ENCODE measurements at places on chromosomes 6 and 20. TPM values are rescaled to one million over a fixed set of nuclear protein-coding genes. Genes with fewer than 3 reads are reported as not detected.
A peak's percentile ranks its signal among the peaks of the same experiment; 100 is the strongest.

DNA sequence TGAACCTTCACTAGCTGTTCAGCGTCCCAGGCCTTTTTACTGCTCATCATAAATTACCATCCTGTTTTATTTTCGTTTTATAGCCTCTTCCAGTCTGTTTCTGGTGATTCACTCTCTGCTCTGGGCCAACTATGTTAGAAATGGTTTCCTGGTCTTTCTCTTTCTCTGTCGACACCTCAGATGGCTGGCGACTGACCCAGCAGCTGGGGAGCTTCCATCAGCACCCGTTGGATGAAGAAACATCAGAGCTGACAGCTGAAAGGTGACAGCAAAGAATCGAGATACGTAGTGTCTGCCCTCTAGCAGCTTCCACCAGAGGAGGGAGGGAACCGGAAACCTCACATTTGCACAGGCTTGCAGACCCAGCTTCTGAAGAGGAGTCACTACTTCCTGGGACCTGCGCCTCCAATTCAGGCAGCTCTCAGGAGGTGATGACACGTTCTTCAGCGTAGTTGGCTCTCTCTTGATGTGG lies 82.9 kb upstream of the MLN start:
- DNase-seq = no peak

GRCh38 chr20:51003753-51004152 lies 19.2 kb downstream of the KCNG1 start:
- no peak for DNase-seq

GRCh38 chr20:59937150-59937549 lies 3.0 kb downstream of the PPP1R3D start:
- DNase-seq = no peak

GRCh38 chr6:56032715-56033260 lies 157.4 kb upstream of the BMP5 start:
- DNase-seq = no peak

GRCh38 chr6:72755752-72756151 lies 133.9 kb downstream of the KCNQ5 start:
- no peak for DNase-seq

GRCh38 chr20:44022464-44022863 lies 107.8 kb downstream of the TOX2 start:
- DNase-seq = no peak

GRCh38 chr6:905556-905955 lies 212.6 kb upstream of the EXOC2 start:
- no peak for DNase-seq

GRCh38 chr6:138404666-138405337 lies 779 bp downstream of the HEBP2 start:
- DNase-seq = no peak

GRCh38 chr6:26408828-26409730 lies 7.0 kb downstream of the BTN3A1 start:
- DNase-seq = no peak

DNA sequence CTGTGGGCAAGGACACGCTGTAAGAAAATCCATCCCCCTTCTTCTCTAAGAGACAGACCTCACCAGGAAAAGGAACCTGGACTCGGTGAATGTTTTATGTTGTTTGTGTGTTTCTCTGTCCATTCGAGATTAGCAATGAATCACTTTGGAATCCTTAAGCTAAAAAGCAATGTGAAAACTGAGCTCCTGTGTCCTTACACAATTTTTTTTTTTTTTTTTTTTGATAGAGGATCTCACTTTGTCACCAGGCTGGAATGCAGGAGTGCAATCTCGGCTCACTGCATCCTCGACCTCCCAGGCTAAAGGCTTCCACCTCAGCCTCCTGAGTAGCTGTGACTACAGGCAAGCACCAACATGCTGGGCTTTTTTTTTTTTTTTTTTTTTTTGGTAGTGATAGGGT lies 32.1 kb downstream of the BFSP1 start:
- no peak for DNase-seq

GRCh38 chr6:4613381-4613780 lies 162.8 kb upstream of the CDYL start:
- no peak for DNase-seq

DNA sequence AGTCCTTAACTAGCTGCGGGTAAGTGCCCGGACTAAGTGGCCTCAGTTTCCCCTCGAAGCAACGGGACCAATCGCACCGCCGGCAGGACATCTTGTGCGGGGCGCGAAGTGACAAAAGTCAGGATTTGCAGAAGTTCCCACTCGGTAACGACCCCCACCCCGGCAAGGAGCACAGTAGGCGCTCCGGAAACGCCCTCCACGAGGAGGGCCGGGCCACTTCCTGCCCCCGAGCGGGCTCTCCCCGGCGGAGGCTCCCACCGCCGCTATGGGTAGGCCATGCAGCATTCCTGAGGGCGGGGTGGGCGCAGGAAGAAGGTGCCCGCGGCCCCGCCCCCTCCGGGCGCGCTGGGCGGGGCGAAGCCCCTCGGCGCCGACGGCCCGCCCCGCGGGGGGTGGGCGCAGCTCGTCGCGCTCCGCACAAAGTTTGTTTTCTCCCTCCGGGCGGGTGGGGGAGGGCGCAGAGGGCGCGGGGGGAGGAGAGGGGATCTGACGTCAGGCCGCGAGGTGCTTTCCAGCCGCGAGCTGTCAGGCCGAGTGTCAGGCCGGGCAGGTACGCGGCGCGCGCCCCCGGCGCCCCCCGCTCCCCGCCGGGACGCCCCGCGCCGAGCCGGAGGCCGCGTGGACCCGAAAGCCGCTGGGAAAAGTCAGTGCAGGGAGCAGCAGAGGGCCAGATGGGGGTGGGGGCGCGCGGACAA lies at the start of gene TGIF2:
TSS of gene TGIF2 (plus strand) at position 495 of the 695 bp plus-strand sequence. CDS start 5,178 bp downstream, outside the sequence.
- DNase-seq = peak; percentile 96

The NXT1 gene
- total RNA-seq = 24.5 TPM

The SYS1 gene
- total RNA-seq = 20.0 TPM

GRCh38 chr20:36483209-36483918 lies 58.0 kb upstream of the MYL9 start:
- no peak for DNase-seq

The MYB gene
- total RNA-seq = 23.3 TPM

DNA sequence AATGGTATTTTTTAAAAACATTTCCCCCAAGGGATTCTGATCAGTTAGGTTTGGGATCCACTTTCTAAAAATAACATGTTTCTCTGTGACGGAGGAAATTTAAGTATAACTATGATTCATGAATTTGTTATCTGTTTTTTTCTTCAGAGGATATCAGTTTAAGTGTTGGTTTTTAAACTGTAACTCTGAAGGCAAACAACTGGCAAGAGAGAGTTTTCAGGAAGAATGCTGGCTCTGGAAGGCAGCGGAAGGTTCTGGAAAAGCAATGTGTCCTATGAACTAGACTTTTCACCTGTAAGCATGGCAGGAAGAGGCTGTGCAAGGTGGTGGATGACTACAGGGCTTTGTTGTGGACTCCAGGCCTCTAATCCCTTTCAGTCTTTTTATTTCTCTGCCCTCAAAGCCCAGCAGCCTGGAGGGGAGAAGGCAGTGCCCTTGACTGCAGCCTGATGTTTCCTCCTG lies 153.1 kb downstream of the GMPR start:
- DNase-seq = no peak

- DNase-seq = no peak
Observed at GRCh38 chr6:111794727-111795452, 78.4 kb downstream of the FYN start.

DNA sequence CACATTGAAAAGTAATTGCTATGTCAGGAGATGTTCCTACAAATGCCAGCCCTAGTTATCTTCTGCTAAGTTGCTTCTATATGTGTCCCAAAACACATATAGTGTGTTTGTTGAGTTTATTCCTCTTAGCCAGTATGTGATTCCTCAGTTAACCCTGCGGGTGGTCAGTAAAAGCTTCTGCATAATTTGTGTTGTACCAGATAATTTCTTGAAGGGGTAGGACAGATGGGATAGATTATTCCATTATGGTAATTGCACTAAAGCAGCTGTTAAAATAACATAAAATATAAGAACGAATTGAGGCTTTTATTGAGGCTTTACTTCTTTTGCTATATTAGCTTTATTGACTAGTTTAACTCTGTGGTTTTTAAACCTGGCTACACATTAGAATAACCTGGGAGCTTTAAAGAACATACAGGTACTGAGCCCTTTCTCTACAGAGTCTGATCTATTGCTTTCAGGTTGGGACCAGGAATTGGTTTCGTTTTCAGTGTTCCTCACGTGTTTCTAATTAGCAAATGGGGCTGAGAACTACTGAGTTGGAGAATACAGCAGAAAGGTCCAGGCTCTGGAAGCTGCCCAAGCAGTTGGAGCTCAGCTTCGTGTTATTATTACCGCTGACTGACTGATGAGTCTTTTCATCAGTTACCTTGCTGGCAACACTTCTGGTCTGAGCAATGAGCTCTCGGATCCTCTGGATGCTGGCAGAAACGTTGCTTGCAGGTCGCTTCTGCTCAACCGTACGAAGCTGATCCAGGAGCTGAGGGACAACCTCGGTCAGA lies 56.9 kb downstream of the FAM229B start:
- no peak for DNase-seq

GRCh38 chr6:2259002-2259494 lies 13.6 kb upstream of the GMDS start:
- no peak for DNase-seq

DNA sequence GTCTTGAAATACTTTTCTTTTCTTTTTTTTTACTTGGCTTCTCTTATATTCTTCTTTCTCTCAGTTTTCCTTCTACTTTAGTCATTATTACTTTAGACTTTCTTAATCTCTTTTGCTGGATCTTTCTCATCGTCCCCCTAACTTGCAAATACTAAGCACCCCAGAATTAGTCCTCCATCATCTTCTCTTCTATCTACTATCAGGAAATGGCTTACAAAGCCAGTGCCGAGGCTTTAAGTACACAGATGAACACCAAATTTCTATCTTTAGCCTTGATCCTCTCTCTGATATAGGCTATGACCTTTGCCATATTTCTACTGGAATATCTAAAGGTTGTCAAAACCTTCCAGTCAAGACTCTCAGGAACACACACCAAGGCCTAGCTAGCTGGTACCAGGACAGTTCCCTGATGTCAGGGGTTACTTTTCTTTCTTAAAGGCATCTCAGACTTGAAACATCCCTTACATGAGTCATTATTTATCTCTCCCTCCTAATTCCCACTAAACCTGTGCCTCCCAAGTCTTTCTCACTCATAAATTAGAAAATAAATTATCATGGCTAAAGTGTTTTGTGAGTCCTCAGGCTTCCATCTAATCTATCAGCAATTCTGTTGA lies 278.6 kb upstream of the TCF21 start:
- no peak for DNase-seq

GRCh38 chr6:131828951-131829350 lies 21.1 kb downstream of the ENPP1 start:
- DNase-seq = no peak

- no peak for DNase-seq
Observed at GRCh38 chr6:25403150-25403549, 124.0 kb downstream of the CARMIL1 start.

DNA sequence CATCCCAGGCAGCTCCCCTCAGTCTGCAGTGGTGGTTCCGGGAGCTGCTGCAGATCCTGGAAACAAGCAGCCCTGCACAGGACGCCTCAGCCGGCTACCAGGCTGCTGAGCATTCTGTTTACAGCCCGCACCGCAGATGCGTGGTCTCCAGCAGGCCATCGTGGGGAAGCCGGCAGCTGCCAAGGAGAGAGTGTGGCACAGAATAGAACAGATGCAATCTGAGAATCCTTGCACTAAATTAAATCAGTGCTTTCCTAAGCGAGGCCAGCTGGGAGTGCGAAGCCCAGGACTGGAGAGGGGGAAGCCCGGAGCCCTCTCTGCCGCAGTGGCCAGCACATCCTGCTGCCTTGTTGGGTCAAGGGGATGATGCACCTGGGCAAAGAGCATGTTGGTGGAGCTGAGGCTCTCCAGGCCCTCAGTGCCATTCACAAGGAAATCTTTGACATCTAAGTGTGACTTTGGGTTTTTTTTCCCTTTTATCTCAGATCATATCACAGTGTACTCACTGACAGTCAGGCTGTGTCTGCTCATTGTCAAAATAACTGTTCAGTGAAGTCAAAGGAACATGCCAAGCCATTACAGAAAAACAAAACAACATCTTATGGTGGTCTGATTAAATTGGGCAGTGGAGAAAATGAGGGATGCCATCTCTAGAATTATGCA lies 118.1 kb downstream of the SYNDIG1 start:
- no peak for DNase-seq

The ARFGEF3 gene
- 6.4 TPM for total RNA-seq

The ZNF311 gene
- total RNA-seq = 1.6 TPM

DNA sequence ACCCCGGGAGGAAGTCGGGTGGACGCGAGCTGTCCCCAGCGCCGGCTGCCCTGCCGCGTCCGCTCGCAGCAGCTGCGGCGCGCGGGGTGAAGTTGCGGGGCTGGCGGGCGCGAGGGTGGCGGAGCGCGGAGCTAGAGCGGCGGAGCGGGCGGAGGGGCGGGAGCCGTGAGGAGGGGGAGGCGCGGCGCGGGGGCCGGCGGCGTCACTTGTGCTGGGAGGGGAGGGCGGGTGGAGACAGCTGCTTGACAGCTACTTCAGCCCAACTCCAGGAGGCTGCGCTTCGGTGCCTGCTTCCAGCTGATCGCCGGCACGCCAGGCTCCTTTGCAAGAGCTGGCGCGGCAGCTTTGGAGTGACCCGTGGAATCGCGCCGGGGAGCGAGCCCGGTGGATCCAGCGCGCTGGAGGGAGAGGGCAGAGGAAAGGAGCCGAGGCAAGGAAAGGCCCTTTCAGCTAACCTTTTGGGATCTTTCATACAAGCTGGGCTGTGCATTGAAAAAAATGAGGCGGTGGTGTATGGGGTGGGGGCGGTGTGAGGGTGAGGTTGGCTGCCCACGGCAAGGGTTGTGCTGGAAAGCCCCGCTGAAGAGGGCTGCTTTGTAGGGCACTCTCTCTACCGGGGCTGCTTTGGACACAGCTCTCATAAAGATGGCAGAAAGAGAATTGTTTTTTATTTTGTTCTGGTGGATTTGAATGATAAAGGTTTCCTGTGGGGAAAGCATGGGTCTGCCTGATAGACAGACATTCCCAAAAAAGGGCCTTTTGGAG lies 24.6 kb downstream of the RIPOR2 start:
- peak; percentile 36 for DNase-seq
